Type B pancreatic cell (in vitro differentiated cells): ENCODE measurements at places on chromosomes 7 and 10. TPM values are rescaled to one million over a fixed set of nuclear protein-coding genes. Genes with fewer than 3 reads are reported as not detected.

The ECHS1 gene
- 106 and 127 TPM in 2 replicates for total RNA-seq

The AP3M1 gene
- 41.9 and 48.0 TPM in 2 replicates for total RNA-seq

The PRLHR gene
- total RNA-seq = 2.6 and 3.3 TPM in 2 replicates

The IDI2 gene
- not detected in 2 replicates for total RNA-seq

The ZNF394 gene
- 24.3 and 31.8 TPM in 2 replicates for total RNA-seq

The PMPCB gene
- 70.8 and 72.0 TPM in 2 replicates for total RNA-seq

The CRHR2 gene
- total RNA-seq = 0.21 and 0.27 TPM in 2 replicates

The C10orf62 gene
- 0.34 TPM in 1 of 2 replicates, not detected in the other for total RNA-seq

The SFTPA1 gene
- 0.22 and 5.9 TPM in 2 replicates for total RNA-seq

The TAS2R3 gene
- 1.2 and 3.2 TPM in 2 replicates for total RNA-seq

The NUTM2B gene
- 1.00 and 1.2 TPM in 2 replicates for total RNA-seq

DNA sequence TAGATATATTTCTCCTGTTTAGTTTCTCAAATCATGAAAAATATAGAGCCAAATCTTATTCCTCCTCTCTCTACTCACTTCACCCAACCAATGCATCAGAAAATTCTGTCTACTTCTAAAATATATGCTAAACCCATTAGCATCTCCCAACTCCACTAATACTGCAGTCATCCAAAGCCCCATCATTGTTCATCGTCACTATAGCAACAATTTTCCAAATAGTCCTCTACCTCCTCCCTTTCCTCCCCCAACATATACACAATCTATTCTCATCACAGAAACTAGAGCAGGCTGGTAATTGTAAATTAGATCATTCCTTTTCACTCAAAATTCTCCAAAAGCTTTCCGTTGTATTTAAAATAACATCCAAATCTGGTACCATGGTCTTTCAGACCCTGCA, 38.4 kb upstream of the C10orf120 start:
- DNase-seq = no peak

DNA sequence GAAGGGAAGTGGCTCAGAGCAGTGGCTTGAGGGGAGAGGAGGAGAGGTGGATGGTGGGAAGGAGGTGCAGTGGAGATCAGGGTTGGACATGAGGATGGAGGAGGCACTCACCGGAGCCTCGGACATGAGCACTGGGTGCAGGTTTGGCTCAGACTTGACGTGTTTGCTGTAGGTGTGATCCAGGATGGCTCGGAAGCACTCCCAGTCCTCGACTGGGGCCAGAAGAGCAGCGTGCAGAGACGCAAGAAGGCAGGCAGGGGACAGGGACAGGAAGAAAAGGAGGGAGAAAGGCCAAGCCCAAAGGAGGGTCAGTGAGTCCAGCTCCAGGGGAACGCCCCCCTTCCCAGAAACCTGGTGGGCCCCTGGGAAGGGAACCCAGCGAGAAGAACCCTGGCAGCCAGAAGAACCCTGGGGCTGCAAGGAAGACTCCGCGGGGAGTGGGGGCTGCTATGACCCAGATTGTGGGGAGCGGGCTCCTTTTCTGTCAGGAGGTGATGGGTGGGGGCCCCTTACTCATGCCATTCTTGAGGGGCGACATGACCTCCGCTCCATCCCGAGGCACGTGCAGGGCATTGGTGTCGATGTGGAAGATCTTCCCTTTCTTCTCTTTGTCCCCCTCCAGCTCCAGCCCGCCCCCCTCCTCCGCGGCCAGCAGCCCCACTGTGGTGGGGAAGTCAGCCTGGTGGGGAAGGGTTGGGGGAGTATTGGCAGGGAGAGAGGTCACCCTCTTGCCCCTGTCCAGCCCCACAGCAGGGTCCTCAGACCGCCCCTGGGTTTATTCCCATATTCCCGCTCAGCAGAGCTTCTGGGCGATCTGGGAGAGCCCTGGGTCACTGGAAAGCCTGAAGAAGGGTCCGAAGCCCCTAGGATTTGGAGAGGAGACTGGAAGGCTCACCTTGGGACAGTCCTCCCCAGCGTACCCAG, 1.1 kb downstream of the ACTL6B start:
- no peak for DNase-seq

DNA sequence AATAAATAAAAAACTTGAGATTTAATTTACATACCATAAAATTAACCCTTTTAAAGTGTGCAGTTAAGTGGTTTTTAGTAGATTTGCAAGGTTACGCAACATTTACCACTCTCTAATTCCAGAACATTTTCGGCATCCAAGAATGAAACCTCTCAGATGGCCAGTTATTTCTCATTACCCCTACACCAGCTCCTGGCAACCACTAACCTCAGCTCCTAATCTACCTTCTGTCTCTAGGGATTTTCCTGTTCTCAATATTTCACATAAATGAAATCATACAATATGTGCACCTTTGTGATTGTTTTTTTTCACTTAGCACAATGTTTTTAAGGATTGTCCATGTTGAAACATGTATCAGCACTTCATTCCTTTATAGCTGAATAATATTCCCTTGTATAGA, 45.1 kb downstream of the INPP5F start:
- DNase-seq = no peak

- DNase-seq = no peak
Observed at GRCh38 chr7:23539494-23539907, 7.7 kb upstream of the TRA2A start.

DNA sequence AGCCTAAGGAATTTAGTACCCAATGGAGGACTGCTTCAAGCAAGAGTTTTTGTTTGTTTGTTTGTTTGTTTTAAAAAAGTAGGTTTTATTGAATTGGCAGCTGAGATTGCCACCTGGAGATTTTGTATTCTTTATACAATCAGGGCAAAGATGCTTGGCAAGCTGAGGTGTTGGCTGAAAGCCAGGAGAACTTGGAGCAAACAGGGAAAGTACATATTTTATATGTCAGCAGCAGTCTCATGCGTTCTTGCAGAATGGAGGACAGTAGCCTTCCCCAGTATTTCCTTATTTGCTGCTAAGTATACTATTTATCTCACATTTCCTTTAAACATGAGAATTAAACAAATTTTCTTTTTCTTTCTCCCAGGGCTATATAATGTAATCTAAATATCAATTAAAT, 22.6 kb upstream of the ICA1 start:
- DNase-seq = no peak

DNA sequence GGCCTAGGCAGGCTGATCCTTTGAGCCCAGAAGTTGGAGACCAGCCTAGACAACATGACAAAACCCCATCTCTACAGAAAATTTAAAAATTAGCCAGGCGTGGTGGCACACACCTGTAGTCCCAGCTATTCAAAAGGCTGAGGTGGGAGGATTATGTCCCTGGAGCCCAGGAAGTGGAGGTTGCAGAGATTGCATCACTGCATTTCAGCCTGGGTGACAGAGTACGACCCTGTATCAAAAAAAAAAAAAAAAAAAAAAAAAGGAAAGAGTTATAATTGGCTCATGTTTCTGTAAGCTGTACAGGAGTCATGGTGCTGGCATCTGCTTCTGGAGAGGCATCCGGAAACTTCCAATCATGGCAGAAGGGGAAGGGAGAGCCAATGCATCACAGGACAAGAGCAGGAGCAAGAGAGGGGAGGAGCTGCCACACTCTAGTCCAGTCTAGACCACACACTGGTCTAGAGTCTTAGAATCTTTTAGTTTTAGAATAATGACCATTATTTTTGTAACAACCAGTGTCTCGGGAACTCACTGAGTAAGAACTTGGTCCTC, 16.8 kb downstream of the DOCK1 start:
- no peak for DNase-seq

- DNase-seq = peak; percentile 76
Observed at GRCh38 chr7:149126662-149127266, 640 bp upstream of the ZNF425 start.

GRCh38 chr7:99267841-99268576, 4.6 kb upstream of the MYH16 start:
- no peak for DNase-seq

GRCh38 chr10:131829156-131829930, 71.5 kb upstream of the PPP2R2D start:
- DNase-seq = no peak

DNA sequence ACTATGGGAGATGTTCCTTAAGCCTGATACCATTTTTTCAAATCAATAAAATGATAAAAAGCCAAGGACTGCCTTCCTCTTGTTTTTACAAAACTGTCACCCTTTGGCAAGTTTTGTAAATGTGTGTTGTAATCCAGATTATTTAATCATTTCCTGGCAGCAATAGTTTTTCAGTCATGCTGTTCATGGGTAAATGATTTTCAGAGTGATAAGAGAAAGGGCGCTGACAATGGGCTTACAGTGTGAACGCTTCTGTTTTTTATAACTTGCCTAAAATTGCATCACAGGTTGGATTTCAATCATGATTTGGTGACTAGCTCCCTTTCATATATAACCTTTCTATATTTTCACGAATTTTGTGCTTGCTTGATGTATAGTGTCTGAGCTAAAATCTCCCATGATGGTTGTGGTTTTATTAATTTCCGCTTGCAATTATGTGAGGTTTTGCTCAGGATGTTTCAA, 19.0 kb upstream of the DMBT1 start:
- no peak for DNase-seq

- DNase-seq = no peak
Observed at GRCh38 chr7:24756545-24757352, 515 bp downstream of the GSDME start.

DNA sequence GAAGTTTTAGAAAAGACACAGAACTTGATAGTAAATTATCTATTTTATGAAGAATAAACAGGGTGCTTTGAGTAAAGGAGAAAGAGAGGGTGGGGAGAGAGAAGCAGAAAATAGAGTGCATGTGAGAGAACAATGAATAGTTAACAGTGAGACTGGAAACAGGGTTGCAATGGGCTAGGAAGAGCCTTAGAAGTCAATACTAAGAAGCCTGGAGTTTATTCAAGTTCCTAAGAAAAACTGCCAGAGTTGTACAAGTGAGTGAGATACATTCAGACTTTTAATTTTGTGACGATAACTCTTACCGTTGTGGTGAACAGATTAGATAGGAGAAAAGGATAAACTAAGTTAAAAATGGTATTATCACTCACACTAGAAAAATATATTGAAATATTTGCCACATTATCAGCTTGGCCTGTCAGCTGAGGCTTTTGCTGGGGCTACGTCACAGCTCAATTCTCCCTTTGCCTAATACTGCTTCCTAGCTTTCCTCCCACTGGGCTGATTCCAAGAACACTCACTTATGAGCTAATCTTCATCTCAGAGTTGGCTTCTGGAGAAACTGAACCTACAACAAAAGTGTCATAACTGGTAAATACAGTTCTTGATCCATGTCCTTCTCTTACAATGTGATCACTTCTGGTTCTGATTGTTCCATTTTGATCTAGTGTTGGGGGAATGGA, 92.7 kb downstream of the SEMA3D start:
- DNase-seq = no peak

- DNase-seq = peak; percentile 62
Observed at GRCh38 chr10:42985436-42986316, 91.2 kb upstream of the RET start.

GRCh38 chr7:131190146-131190545, 137.5 kb upstream of the MKLN1 start:
- DNase-seq = no peak

- DNase-seq = no peak
Observed at GRCh38 chr7:50988465-50988864, 205.8 kb upstream of the GRB10 start.

GRCh38 chr7:100219271-100219737, 445 bp upstream of the PVRIG start:
- DNase-seq = no peak

DNA sequence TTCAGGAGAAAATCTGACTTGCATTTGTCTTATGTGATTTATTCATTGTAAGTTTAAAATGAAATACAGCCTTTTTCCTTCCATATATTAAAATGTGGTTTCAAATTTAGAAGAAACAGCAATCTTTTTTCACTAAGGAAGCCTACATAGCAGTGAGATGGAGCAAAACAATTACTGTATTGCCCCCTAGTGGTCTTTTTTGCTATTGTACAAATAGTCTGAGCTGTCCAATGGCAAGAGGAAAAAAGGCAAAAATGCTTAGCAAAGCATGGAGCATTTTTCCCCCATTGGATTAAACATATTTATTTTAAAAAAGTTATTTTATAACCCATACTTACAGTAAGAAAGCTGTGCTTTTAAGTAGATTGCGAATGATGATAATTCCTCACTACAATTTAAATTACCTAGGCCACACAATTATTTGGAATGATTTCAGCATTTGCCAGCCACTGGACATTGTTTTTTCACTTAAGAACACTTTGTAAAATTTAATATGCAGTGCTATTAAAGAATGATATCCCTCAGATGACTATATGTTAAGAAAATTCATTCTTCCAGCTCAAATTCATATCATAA, 119.5 kb downstream of the CPED1 start:
- DNase-seq = no peak

- DNase-seq = no peak
Observed at GRCh38 chr7:99944497-99945070, 15.2 kb upstream of the GJC3 start.

- no peak for DNase-seq
Observed at GRCh38 chr10:89302625-89303024, 779 bp downstream of the IFIT2 start.

GRCh38 chr7:31852462-31852861, 165.4 kb downstream of the PPP1R17 start:
- no peak for DNase-seq

GRCh38 chr7:135317676-135318325, 84.2 kb downstream of the STRA8 start:
- DNase-seq = no peak

DNA sequence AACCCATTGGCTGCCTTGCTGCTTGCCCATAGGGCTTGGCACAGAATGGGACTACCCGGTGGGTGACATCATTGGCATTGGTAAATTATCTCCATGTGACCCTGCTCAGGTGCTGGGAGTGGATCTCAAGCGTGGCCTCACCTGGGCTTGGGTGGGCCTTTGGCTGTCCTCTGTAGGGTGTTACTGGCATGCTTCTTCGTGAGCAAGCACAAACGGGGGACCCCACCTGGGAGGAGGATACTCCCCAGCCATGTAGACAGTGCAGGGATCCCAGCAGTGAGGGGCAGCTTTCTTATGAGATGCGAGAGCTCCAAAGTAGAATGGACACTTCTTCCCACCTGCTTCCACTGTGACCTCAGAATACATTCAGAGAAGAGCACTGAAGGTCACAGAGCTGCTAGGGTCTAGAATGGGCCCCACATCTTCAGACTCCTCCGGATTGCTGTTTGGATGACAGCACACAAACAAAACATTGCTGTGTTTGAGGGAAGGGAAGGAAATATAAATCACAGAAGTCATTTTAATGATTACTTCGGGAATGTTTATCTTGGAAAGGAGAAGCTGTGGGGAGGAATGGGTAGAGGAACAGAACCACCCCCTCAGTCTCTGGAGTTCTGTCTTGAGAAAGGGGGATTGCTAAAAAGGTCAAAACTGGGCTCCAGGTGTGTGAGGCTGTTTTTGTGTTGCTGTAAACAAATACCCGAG, 75.9 kb downstream of the SH2D4B start:
- DNase-seq = peak; percentile 47

GRCh38 chr7:128264477-128264876, 23.4 kb downstream of the LEP start:
- no peak for DNase-seq

DNA sequence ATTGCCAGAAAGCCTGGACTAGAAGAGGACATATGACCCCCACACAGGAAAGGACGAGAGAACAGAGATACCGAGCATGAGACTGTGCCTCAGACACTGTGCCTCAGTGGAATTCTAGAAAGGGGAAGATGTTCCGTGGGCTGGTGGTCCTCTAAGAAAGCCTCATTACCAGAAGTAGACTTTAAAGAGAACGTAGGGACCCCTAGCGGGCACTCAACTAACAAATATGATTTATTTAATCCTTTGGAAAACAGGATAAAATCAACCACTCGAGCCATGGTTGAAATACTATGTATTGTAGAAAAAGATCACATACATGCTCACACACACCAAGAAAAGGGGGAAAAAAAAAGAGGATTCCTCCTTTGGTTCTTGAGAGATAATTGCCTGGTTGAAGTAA, 701.2 kb upstream of the SORCS1 start:
- no peak for DNase-seq

GRCh38 chr10:102407425-102408130, 11.0 kb downstream of the PSD start:
- DNase-seq = no peak
